Right cardiac atrium (tissue), 5 donors: ENCODE measurements at places on chromosomes 1 and 21. TPM values are rescaled to one million over a fixed set of nuclear protein-coding genes. Genes with fewer than 3 reads are reported as not detected.

The EMC1 gene
- total RNA-seq, result 31.3 TPM

The MTARC1 gene
- 3.4 TPM for total RNA-seq

The OPTC gene
- total RNA-seq, result not detected

The FCRL5 gene
- not detected for total RNA-seq

The MCOLN3 gene
- 13.7 TPM for total RNA-seq

The CFAP45 gene
- 3.4 TPM for total RNA-seq

GRCh38 chr1:53220962-53221286, 490 bp upstream of the CZIB start:
- DNase-seq, result no peak

DNA sequence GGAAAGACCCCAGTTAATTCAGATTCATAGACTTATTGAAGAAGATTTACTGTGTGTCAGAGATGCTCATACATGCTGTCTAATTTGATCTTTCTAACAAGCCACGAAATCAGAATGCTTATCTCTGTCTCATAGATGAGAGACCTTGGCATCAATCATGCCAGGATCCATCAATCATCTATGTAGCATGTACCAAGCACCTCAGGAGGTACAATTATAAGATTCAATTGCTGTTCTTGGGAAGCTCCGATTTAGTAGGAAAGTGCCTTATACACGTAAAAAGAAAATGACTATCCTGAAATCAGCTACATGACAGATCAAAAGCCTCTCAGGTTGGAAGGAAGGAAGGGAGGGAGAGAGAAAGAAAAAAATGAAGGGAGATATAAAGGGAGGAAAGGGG, 18.5 kb upstream of the VTCN1 start:
- no peak for DNase-seq

GRCh38 chr1:14969006-14969405, 184.5 kb upstream of the TMEM51 start:
- no peak for DNase-seq

GRCh38 chr1:245926888-245927287, 580.2 kb downstream of the SMYD3 start:
- DNase-seq, result no peak

DNA sequence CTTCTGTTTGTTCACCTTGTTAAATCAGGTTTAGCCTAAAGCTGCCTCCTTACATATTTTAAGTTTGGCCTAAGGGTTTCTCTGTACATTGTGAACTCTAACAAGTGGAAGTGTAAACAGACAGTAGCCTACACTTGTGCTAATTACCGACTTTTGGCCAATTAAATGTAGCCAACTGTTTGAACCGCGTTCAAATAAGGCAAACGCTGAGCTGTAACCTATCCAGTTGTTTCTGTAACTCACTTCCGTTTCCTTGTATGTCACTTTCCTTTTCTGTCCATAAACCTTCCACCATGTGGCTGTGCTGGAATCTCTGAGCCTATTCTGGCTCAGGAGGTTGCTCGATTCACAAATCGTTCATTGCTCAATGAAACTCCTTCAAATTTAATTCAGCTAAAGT, 8.0 kb upstream of the FCAMR start:
- no peak for DNase-seq

GRCh38 chr1:171641076-171641864, 11.2 kb downstream of the MYOC start:
- no peak for DNase-seq

- DNase-seq, result no peak
These were observed 5.1 kb upstream of the S100A10 start for GRCh38 chr1:151998611-151999362.

DNA sequence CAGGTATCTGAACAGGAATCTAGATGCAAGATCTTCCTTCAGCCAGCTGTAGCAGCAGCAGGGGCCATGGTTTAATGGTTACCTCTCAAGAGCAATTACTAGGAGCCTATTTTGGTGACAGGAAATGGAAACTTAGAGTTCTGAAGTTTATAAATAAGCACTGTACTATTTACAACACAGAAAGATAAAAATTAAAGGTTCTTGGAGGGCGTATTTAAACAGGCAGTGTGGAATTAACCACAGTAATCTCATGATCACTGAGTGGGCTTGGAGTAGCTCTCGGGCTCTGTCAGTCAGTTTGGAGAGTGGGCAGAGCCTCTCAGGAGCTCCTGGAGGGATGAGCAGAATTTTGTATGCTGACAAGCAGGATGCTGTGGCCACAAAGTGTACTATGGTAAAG, 10.2 kb upstream of the FCRL5 start:
- no peak for DNase-seq

DNA sequence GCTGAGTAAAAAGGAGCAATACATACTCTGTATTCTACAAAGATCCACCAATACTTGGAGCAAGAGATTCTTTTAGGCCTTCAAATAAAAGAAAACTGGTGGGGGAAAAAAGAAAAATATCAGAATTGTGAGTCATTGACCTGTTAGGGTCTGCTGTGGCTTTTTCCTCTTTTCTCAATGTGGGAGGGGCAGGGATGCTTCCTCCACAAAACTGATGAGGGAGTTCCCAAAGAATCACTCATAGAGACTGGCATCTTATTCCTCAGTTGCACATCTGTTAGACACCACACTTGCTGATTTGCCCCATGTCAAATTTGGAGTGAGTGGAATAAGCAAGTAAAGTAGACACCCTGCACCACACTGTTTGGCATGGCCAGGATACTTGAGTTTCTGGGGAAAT, 16.6 kb downstream of the C1orf141 start:
- no peak for DNase-seq

GRCh38 chr1:145988773-145989172, 7.6 kb downstream of the TXNIP start:
- DNase-seq, result no peak
